ENCODE measurements at places on chromosomes 12 and 14.

DNA sequence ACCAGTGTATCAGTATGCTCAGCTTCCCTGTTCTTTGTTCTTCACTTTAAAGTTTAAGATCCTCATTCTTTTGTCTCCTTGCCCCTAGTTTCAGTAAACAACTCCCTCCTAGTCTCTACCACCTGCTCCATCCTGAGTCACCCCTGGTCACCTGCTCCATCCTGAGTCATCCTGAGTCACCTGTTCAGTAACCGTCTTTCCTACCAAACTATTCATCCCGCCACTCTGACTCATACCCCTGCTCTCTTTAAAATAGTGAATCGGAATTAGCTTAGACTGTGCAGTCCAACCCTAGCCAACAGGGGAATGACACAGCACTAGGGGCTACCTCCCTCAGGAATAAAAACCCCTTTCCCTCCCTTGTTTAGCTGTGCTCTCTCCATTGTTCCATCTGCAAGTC, 888.1 kb upstream of the MDGA2 start:
- peak overlapping the region; percentile 75 for H3K27ac ChIP-seq
- H3K4me1 ChIP-seq, result peaks cover 13% of the 10 kb centered on the region
- H3K36me3 ChIP-seq, result no peaks in the 10 kb centered on the region
- no peak overlapping the region for H3K4me3 ChIP-seq

DNA sequence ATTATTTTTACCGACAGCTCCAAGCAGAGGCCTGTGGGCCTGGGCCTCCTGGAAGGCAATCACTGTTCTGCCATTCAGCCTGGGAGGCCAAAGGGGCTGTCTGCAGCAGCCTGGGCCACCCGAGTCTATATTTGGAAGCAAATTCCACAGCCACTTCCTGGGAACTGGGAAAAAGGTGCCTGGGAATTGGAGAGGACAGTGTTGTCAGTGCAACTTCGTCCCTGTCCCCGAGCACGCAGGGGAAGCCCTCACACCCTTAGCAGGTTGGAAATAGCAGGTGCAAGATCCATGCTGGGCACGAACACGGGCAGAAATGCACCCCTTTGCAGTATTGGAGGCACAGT, 9.6 kb upstream of the TBX5 start:
- peaks cover 24% of the 10 kb centered on the region for H3K27me3 ChIP-seq
- H3K4me3 ChIP-seq, result no peak overlapping the region
- H3K36me3 ChIP-seq, result no peaks in the 10 kb centered on the region
- no peaks in the 10 kb centered on the region for H3K4me1 ChIP-seq
- no peak for DNase-seq
- H3K27ac ChIP-seq, result no peak overlapping the region

GRCh38 chr14:95025218-95025617, 132.1 kb downstream of the DICER1 start:
- no peak for DNase-seq
- no peak overlapping the region for H3K4me3 ChIP-seq
- H3K27me3 ChIP-seq, result peaks cover 78% of the 10 kb centered on the region
- no peaks in the 10 kb centered on the region for H3K4me1 ChIP-seq
- no peaks in the 10 kb centered on the region for H3K36me3 ChIP-seq
- no peak overlapping the region for H3K27ac ChIP-seq

- H3K36me3 ChIP-seq, result no peaks in the 10 kb centered on the region
- no peak overlapping the region for H3K4me3 ChIP-seq
- no peaks in the 10 kb centered on the region for H3K27me3 ChIP-seq
- DNase-seq, result no peak
These were observed 38.4 kb upstream of the ATXN7L3B start for GRCh38 chr12:74499192-74499591.

- H3K4me1 ChIP-seq, result no peaks in the 10 kb centered on the region
- DNase-seq, result peak; percentile 69
- peaks cover 14% of the 10 kb centered on the region for H3K27me3 ChIP-seq
These were observed 147.6 kb downstream of the PAH start for GRCh38 chr12:102769323-102769916.
